ENCODE measurements at places on chromosomes 2 and 18.

GRCh38 chr2:17790536-17790935, 25.7 kb upstream of the MSGN1 start:
- no peak for DNase-seq

GRCh38 chr2:40450796-40451430, 977 bp downstream of the SLC8A1 start:
- DNase-seq: no peak

- no peak for DNase-seq
Measured at GRCh38 chr18:58532298-58532697, 96.6 kb downstream of the ALPK2 start.

DNA sequence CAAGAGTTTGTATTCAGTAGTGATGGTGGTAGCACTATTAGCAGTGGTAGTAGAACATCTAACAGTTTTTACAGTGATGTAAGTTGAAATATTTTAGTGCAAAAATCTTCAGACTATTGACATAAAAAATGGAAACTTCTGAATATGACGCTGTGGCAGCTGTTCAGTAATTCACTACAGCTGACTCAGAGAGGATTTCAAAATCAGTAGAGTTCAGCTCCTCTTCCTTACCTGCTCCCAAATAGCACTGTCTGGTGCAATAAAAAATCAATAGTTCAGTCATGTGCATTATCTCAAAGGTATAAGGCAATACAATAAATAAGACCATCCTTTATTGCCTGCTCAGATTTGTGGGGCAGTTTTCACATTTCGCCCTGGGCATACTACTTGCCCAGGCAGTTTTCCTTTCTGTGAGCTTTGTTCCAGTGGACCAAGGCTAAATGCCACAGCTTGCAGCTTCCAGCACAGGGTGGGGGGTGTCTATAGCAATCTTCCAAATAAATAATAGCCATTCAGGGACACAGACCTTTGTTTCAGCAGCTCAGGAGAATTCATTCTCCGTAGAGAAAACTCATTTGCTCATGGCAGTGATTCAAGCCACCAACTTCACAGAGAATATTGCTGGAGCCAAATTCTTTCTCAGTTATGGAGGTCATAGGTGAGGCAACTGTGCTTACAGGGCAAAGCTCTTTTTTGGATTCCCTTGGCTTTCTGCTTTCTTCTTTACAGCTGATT, 33.9 kb upstream of the GORASP2 start:
- no peak for DNase-seq
